ENCODE measurements at places on chromosomes 3 and 15. TPM values are rescaled to one million over a fixed set of nuclear protein-coding genes. Genes with fewer than 3 reads are reported as not detected.

The TTLL13 gene
- total RNA-seq, result not detected

The UQCC5 gene
- total RNA-seq, result 4.6 TPM

The UMPS gene
- 48.4 TPM for total RNA-seq

The CAND2 gene
- total RNA-seq, result 16.8 TPM

The UCN2 gene
- total RNA-seq, result not detected

The LRRC31 gene
- not detected for total RNA-seq
